ENCODE measurements at places on chromosomes 11 and 22. TPM values are rescaled to one million over a fixed set of nuclear protein-coding genes. Genes with fewer than 3 reads are reported as not detected.

DNA sequence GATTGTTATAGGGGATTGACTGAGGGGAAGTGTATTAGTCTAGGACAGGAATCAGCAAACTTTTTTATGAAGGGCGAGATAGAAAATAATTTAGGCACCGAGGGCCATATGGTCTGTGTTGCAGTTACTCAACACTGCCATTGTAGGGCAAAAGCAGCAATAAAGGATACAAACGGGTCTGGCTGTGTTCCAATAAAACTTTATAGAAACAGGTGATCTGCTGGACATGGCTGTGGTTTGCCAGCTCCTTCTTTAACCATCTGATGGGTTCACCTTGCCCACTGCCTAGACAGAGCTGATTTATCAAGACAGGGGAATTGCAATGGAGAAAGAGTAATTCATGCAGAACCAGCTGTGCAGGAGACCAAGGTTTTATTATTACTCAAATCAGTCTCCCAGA, 20.0 kb downstream of the PRR5L start:
- no peak for DNase-seq

GRCh38 chr11:58772329-58773285, 40.9 kb upstream of the GLYAT start:
- no peak for DNase-seq

DNA sequence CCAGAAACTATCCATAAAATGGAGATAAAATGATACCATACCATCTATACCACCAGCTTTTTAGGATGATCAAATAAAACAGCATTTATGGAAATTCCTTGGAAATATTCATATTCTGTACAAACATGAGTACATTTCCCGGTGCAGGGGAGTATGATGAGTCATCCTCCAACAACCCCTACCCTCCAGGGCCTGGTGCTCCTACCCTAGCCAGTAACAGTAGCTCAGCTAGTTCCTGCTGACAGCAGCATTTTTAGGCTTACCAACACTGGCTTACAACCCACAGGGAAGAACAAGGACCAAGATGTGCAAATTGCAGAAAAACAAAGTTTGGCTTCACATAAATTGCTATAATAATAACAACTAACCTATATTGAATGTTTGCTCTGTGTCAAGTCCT, 406.2 kb upstream of the CADM1 start:
- DNase-seq = no peak

DNA sequence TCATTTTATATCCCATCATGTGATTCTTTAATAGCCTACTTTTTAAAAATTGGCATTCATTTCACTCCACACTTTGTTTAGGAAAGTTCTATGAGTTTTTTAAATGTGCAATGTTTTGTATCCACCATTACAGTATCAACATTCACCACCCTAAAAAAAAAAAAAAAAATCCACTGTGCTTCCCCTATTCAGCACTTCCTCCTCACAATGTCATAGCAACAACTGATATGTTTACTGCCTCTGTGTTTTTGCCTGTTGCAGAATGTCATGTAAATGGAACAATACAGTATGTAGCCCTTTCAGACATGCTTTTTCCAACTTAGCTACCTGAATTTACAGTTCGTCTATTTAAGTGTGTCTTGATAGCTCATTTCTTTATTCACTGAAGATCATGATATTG, 754.2 kb downstream of the FAM181B start:
- no peak for DNase-seq

DNA sequence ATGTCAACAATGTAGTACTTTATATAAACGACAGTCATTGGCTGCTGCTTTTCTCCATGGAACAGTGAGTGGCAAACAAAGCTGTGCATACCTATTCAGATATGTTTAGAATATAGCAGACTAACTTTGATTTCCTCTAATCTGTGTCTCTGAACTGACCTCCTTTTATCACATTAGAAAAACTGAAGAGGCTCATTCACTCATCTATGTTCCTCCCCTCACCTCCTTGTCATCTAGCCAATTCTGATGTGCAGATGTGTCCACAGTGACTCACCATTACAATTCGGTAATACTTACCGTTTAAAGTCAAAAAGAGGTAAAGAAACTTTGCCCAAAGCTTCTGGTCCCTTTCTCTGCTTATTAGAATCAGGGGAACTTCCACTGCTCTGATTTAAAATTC, 51.5 kb upstream of the RPS13 start:
- DNase-seq = no peak

GRCh38 chr11:118136801-118137200, 15.8 kb downstream of the SCN4B start:
- DNase-seq = no peak

GRCh38 chr11:28919194-28919593, 811.0 kb downstream of the METTL15 start:
- no peak for DNase-seq

PTPRJ gene
- total RNA-seq = 20.4 TPM

B3GAT1 gene
- total RNA-seq = 0.71 TPM

OR56A4 gene
- total RNA-seq = not detected

CCDC86 gene
- total RNA-seq = 13.5 TPM

Measured in thoracic aorta (tissue), 2 donors.